ENCODE measurements at places on chromosomes 1 and 21.

GRCh38 chr1:211903490-211904245, 73.1 kb upstream of the LPGAT1 start:
- DNase-seq: no peak

DNA sequence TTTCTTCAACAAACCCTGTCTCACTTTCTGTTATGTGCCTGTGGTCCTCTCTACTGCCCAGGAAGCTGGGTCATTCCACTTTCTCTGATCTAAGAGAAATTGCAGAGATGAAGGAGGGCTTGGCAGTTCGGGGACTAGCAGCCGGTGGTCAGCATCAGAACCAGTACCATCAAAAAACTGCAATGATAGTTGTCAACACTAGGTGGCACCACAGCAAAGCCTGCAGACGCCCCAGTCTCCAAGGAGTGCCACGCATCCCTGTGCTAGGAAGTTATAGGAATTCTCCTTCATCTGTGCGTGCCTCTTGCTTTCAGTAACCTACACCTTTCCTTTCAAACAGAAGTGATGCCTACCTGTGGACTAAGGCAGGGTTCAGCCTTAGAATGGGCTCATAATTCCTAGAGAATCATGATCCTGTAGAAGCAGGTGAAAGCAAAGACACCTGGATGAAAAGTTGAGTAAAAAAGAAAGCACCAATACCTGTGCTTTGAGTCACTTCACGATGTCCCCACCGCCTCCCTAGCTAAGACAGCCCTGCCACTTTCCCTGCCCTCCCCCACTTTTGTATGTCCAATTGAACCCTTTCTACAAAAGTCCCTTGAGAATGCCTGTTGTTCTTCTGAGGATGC, 129.2 kb downstream of the ADAMTS1 start:
- DNase-seq: no peak

DNA sequence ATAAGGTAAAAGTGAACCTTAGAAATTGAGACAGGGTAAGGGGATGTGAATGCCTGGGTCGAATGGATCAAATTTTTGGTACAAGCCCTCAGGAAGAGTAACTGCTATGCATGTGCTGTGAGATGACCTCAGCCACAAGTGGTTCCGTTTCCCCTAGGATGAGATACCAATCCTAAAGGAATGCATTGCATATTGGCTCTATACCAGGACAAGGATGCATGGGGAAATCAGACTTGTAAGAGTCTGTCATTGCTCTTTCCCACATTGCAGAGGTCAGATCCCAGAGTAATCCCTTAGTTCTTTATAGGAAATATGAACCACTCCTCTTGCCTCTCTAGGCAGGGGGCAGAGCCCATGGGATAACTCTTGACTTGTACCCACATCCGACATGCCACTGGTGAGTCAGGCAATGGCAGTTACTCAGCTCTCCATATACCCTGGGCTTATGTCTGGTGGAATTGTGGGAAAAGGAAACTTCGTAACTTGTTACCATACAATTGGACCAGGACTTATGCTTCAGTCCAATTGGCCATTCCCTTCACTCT, 428.3 kb upstream of the ZRANB2 start:
- no peak for DNase-seq

DNA sequence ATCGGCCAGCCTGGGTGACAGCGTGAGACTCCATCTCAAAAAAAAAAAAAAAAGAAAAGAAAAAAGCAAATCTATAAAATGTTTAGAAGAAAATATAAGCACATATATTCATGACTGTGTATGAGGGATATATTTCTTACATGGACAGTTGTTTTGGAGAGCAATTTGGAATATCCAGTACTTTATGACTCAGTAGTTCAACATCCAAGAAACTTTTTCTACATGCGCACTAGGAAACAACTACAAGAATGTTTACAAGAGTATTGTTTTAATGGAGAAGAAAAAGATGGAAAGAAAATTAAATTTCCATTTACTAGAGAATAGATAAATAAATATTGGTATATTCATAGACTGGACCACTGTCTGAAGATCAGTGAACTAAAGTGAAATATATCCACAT, 77.5 kb downstream of the MAST2 start:
- no peak for DNase-seq

- DNase-seq: no peak
Observed at GRCh38 chr1:235290740-235291502, 37.1 kb downstream of the ARID4B start.

GRCh38 chr1:93344886-93345632, 648 bp upstream of the DR1 start:
- no peak for DNase-seq
